ENCODE measurements at places on chromosomes 13 and 19.

- DNase-seq: peak; percentile 26
Observed at GRCh38 chr13:48155848-48156247, 60.9 kb upstream of the MED4 start.

DNA sequence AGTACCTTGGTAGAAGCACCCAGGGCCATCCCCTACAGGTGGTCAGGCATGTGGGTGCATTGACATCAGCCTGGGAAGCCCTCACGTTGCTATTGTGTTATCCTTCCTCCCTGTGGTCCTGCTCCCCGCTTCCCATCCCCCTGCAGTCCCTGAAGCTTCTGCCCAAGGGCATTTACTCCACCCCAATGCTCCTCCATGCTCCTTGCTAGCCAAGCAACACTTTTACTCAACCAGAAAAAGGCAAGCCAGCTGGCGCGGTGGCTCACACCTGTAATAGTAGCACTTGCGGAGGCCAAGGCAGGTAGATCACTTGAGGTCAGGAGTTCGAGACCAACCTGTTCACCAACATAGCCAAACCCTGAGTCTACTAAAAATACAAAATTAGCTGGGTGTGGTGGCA is 54.8 kb upstream of the LATS2 start:
- DNase-seq: no peak

DNA sequence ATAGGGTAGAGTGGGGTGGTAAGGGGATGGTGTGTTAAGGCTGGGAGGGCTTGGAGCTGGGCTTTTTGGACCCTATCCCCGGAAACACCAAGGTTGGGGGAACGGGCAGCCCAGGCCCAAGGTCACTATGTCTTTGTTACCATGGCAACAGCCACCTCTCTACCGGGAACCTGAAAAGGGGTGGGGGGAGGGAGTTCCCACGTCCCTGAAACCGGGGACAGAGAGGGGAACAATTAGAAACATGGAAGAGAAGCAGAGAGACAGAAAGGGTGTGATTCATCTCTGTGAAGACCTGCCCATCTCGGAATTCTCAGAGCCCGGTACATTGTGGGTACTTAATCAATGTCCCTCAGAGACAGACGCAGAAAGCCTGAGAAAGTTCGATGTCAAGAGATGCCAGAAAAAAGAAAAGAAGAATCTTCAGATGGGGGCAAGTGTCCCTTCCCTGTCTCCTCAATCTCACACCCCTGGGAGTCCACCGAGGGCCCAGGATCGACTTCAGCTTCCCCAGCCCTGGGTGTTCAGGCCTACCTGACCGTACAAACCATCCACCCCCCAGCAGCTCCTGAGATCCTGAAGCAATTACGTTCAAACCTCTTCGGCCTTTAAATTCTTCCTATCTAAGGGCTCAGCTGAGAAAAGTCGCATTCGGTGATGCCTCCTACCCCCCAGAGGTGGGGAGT is 6.8 kb upstream of the LRFN1 start:
- no peak for DNase-seq

- no peak for DNase-seq
Observed at GRCh38 chr13:57673197-57673596, 41.7 kb downstream of the PCDH17 start.

- DNase-seq: no peak
Observed at GRCh38 chr19:46626446-46626845, 1.6 kb upstream of the PTGIR start.

DNA sequence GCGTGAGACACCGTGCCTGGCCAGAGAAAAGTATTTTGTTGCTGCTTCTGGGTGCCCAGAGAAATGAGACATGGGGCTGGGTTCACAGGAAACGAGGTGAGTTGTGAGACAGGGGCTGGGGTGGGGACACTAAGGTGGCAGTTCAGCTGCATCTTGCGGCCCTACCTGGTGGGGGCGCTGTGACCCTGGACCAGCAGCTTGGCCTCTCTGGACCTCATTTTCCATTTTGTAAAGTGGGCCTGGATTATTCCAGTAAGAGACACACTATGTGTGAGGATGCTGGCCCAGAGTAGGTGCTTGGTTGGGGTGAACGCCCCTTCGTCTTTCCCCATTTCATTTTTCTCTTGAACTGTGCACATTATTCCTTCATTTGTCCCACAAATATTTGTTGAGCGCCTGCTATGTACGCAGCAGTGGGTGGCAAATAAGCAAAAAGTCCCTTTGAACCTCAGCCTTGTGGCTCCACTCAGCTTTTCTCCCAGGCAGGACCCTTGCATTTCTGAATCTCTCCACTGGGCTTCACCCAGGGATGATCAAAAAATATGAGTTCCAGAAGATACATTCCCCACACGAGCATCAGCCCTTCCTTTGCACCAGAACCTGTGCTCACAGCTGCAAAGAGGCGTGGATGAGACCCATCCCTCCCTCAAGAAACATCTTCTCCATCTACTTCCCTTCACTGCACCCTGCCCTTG is 26.6 kb upstream of the OR10H1 start:
- no peak for DNase-seq

DNA sequence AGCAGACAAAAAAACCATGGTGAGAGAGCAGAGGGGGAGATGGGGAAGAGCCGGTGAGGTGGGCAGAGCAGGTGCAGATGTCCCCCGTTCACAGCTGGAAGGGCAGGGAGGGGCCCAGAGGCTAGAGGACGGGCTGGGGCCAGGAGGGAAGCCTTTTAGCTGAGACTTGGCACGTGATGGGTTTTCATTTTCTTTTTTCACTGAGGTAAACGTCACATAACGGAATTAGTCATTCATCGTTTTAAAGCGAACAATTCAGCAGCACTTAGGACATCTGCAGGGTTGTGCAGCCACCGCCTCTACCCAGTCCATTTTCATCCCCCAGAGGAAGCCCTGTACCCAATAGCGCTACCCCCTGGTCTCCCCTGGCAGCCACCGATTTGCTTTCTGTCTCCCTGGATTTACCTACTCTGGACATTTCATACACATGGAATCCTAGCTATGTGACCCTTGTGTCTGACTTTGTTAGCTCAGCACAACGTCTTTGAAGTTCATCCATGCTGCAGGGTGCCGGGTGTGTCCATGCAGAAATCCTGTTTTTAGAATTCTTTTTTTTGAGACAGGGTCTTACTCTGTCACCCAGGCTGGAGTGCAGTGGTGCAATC is 16.0 kb upstream of the EMC10 start:
- DNase-seq: peak; percentile 71

GRCh38 chr19:36115453-36116343 is at the start of gene TBCB:
TBCB (plus strand) TSS chr19:36115468; CDS start chr19:36115561, 93 bp downstream.
- no peak for DNase-seq

GRCh38 chr19:34104557-34104956 is 67.7 kb upstream of the LSM14A start:
- no peak for DNase-seq

GRCh38 chr13:101570410-101570809 is 117.9 kb downstream of the ITGBL1 start:
- DNase-seq: no peak

DNA sequence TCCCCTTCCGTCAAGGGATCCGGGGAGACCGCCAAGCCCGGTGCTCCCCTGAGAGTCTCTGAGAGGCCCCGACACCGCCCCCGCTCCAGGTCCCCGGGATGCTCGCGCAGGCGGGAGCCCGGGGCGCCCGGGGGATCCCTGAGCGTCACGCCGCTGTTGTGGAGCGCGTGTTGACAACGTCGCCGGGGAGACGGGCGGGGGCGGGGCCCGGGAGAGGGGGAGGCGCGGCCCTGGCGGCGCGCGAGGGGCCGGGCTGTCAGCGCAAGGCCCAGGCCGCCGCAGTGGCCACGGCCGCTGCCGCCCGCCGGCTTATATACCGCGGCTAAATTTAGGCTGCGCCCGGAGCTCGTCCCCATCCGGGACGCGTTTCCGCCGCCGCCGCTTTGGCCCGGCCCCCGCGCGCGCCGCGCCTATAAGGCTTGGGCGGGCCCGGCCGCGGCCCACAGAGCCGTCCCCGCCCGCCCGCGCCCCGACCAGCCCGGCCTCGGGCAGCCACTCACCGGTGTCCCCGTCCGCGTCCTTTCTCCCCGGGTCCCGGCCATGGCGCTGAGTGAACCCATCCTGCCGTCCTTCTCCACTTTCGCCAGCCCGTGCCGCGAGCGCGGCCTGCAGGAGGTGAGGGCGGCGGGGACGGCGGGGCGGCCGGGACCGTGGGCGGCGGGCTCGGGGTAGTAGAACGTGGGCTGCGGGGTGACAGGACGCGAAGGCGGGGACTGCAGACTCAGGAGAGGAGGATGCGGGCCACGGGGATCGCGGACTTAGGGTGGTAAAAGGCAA is at the start of gene KLF2:
KLF2 (plus strand) TSS at position 443 of the 777 bp plus-strand sequence; CDS start at position 541, 98 bp downstream.
- peak; percentile 30 for DNase-seq

DNA sequence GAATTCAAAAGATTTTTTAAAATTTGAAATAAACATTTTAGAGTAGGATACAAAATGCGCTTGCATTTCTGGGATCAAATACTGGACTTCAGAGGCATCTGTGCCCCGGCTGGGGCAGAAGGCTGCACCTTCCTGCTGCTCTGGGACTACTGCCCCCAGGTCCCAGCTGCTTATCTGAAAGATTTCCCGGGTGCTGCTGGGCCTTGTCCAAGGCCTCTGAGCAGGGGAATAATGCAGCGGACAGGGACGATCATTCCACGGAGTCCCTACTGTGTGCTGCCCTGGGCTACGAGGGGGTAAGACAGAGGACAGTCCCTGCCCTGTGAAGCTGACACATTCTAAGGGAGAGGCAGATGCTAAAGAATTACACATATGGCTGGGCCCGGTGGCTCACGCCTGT is 33.1 kb upstream of the NCCRP1 start:
- DNase-seq: no peak

GRCh38 chr13:98565726-98566565 is 11.0 kb downstream of the STK24 start:
- DNase-seq: no peak

GRCh38 chr13:28651810-28652401 is 7.0 kb upstream of the POMP start:
- DNase-seq: no peak

DNA sequence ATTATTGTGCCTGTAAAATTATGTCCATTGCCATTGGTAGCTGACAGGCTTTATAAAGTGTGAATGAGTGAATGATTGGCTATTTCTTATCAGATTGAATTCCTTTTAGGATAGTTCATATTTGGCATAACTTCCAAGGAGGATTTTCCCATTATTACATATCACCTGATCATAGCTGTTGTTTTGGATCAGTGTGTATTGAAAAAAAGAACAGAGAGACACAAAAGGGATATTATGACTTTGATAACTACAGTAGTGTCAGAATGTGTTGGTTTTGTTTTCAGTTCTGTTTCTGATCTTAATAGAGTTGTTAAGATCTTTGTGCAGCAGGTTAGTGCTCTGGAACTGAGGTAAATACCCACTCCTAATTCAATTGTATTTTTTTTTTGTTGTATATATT is 103.8 kb downstream of the LRCH1 start:
- no peak for DNase-seq

DNA sequence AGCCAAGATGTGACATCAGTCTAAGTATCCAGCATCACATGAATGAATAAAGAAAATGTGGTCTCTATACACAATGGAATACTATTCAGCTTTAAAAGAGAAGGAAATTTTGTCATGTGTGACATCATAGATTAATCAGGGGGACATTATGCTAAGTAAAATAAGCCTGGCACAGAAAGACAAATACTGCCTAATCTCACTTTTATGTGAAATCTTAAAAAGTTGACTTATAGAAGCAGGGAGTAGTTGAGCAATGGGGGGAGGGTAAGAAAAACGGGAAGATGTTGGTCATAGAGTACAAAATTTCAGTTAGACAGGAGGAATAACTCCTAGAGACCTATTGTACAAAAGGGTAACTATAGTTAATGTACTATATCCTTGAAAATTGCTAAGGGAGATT is 10.4 kb upstream of the LCP1 start:
- no peak for DNase-seq

DNA sequence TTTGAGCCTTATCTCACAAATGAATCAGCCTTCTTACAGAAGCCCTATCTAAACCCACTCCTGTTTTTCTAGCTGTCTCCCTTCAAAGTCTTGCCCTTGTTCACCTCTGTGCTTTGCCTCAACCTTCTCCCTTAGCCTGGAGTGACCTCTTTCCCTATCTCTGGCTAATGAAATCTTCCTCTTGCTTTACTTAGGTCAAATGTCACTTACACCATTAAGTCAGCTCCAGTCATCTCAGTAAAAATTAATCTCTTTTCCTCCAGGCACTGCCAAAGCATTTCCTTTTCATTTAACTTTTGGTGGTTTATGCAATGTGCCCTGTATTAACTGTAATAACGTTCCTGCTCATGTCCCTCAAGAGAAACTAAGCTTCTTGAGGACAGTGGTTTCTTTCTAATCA is 596.5 kb upstream of the MIR17HG start:
- no peak for DNase-seq

DNA sequence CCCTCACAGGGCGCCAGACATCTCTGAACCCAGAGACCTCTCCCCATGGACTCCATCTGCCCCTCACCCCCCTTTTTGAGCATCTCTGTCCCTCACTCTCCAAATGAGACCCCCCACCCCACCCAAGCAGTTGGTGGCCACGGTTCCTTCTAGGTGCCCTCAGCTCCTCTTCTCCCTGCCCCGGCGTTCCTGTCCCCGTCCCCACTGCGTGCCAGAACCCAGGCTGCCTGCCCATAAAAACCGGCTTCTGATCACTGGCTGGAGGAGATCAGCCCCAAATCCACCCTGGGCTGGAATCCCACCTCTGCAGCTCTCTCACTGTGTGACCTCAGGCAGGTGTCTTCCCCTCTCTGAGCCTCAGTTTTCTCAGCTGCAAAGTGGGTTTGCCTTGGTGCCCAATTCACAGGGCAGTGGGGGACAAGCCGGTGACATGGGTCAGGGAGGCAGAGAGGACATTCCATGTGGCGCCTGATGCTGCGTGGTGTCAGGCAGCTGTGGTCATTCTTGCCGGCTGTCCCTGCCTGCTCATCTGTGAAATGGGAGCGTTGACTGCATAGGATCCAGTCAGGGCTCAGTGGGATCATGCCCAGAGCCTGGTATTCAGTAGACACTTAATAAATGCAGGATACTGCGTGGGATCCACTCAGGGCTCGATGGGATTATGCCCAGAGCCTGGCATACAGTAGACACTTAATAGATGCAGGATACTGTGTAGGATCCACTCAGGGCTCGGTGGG is 25.5 kb downstream of the SMIM24 start:
- no peak for DNase-seq

DNA sequence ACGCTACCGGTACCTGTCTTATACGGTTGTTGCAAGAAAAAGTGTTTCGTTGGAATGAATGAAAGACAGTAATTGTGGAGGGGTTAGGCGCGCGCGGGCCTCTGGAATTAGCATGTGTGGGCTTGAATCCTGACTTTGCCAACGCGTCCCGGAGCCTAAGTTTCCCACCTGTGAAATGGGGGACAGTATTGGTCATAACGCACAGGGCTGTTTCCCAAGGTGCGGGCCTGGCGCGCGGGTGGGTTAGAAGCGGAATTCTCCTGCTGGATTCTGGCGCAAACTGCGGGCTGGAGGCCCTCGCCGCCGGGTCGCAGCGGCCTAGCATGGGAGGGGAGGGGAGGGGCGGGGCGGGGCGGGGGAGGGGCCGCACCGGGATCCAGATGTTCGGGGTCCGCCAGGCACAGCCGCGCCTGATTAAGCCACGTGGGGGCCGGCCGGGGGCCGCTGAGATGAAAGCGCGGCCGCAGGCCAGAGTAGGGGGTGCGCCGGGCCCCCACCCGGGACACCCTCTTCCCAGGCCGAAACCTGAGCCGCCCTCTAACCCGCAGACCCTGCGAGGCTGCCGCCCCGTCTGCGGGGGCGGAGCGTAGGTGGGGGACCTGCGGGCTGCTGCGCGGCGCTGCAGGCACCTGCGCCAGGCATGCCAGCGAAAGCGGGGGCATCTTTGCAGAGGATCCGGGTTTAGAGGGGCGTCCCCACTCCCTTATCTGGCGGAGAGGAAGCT is 1.2 kb upstream of the TMEM59L start:
- DNase-seq: no peak

GRCh38 chr13:114325729-114326128 is 11.4 kb downstream of the CHAMP1 start:
- DNase-seq: no peak

GRCh38 chr13:102487330-102487729 is 85.5 kb upstream of the FGF14 start:
- DNase-seq: peak; percentile 19
